Umbilical cord (tissue), 2 donors: ENCODE measurements at places on chromosomes 3 and 15.

DNA sequence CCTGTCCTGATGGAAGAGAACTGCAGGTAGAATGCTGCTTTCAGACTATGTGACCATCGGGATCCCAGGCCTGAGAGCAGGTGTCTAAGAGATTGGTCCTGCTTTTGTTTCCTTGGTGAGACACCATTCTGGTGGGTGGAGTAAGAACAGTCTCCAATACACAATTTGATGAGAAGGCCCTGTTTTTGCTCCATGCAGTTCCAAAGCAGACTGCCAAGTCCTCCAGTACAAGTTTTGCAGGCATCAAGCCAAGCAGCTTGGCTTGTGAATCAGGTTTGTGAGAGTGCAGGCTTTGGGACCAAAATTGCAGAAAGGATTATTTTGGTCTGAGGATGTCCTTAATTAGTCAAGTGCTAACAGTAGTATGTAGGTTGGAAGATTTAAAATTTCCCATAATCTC, 381.6 kb downstream of the FOXP1 start:
- peak; percentile 66 for DNase-seq

- no peak for DNase-seq
These were observed 318.6 kb upstream of the SATB1 start for GRCh38 chr3:18743761-18744160.

GRCh38 chr15:89912674-89913396, at the start of gene ARPIN:
ARPIN (minus strand) TSS chr15:89912952; CDS start chr15:89912835, 117 bp downstream.
- DNase-seq, result peak; percentile 74

- DNase-seq, result no peak
These were observed 34.0 kb downstream of the RHCG start for GRCh38 chr15:89462198-89462912.

GRCh38 chr3:81913886-81914663, 152.6 kb upstream of the GBE1 start:
- DNase-seq, result no peak

DNA sequence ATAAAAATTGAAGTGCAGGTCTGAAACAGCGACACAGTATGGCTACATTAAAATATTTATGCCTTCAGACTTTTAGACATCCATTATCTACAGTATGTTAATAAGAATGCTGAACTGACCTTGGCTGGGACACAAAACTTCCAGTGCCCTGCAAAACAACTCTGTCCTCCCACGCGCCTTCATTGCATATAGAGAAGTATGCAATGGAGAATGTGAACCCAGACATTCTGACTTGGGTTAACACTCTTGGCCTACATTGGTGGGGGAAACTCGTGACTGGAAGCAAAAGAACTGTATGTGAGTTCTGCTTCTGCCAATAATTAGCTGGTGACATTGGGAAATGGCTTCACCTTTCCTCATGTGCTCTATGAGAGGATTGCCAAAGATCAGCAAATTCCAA, 110.5 kb upstream of the SLC24A5 start:
- no peak for DNase-seq

DNA sequence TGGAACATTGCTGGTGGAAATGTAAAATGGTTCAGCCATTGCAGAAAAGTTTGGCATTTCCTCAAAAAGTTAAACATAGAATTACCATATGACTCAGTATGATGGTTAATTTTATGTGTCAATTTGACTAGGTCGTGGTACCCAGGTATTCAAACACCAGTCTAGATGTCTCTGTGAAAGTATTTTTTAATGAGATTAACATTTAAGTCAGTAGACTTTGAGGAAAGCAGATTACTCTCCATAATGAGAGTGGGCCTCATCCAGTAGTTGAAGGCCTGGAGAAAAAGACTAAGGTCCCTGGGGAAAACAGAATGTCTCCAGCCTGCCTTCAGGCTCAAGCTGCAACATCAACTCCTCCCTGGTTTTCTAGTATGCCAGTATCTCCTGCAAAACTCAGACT, 42.3 kb upstream of the TMEM87A start:
- no peak for DNase-seq

- peak; percentile 65 for DNase-seq
These were observed 28.8 kb downstream of the TMED3 start for GRCh38 chr15:79339588-79340314.

DNA sequence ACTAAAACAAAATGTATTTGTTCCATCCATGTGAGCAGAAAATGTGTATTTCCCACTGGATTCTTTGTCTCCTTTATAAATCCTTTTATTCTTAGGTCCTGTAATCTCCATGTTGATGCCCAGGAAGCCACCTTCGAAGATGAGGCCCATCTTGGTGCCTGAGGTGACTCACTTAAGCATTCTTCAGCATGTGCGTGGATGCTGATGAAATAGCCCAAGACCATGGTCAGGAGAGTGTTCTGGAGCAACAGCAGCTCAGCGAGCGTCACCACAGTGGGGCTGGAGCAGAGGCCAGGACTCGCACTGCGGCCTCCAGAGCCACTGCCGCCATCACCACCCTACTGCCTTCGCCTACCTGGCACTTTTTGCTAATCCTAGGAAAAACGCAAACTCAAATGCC, 520.9 kb downstream of the FHIT start:
- DNase-seq, result no peak

DNA sequence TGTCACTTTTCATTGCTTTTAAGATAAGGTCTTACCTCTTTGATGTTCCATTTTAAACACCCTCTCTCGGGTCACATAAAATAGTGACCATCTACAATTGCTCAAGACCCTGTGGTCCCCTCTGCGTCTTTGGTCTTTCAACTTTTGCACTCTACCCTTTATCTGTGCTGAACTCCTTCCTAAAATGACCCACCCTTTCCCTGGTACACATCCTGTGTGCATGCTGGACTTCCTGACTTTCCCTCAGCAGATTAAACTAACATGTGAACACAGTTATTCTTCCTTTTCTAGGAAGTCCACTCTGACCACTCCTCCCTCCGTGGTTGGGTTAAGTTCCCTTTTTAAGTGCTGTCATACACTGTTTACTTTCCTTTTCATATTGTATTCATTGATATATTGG, 414.2 kb downstream of the GABRB3 start:
- peak; percentile 1 for DNase-seq
